ENCODE measurements at places on chromosomes 7 and 10.

DNA sequence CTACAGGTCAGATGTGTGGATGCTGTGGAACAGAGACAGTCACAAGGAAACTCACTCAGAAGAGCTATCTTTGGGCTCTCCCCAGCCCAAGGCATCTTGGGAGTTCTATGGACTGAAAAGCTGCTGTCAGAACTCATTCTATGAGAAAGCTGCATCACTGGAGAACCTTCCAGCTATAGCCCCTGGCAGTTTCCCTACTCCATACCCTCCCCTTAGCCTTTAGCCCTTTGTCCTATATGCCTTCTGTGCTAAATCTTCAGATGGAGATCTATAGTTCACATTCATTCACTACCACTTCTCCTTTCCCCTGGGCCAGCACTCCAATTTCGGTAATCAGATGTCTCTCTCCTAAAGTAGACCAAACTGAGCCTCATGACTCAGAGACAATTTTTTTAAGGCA is 6.9 kb downstream of the WNT8B start:
- no peak for DNase-seq

DNA sequence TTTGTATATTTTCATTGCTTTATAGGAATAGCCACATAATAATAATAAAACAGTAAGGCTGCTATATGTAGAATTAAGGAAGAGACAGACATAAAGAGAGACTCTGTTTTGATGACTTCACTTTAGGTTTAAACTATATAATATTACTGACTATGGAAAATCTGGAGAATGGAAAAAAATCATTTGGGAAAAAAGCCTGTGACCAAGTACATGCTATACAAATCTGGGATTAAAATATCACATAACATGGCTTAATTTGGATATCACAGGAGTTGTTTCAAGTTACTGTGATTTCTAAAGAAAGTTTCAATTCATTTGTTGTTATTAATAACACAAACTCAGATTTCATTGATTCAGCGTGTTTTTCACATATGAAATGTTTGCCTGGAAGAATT is 7.7 kb downstream of the PLCE1 start:
- DNase-seq: no peak

- no peak for DNase-seq
These were observed 145.1 kb upstream of the TMEM106B start for GRCh38 chr7:12066004-12066403.

- peak; percentile 30 for DNase-seq
These were observed 236.3 kb upstream of the ANKRD30A start for GRCh38 chr10:36888925-36889573.

DNA sequence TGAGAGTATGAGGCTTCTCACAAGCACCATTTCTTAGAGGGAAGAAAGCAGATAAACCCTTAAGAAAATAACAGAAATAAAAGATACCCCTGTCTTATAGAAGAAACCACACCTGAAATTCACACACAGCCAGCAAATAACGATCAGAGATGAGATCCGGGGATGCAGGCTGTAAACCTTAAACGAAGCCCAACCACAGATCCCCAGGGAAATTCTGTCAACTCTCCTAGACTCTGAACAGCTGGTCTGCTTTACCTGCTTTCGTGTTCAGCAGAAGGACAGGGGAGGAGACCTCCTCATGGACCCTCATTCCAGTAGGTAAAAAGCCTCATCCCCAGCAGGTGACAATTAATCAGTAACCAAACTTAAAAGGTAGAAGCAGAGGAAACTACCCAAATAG is 45.0 kb downstream of the VOPP1 start:
- peak; percentile 92 for DNase-seq

GRCh38 chr7:121041516-121042148 is 53.1 kb downstream of the CPED1 start:
- peak; percentile 70 for DNase-seq

DNA sequence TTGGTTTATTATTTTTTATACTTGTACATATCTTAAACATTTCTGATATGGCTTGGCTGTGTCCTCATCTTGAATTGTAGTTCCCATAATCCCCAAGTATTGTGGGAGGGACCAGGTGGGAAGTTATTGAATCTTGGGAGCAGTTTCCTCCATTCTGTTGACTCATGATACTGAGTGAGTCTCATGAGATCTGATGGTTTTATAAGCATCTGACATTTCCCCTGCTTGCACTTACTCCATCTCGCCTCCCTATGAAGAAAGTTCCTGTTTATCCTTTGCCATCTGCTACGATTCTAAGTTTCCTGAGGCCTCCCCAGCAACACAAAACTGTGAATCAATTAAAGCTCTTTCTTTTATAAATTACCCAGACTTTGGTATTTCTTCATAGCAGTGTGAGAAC is 207.7 kb downstream of the TPK1 start:
- DNase-seq: no peak

DNA sequence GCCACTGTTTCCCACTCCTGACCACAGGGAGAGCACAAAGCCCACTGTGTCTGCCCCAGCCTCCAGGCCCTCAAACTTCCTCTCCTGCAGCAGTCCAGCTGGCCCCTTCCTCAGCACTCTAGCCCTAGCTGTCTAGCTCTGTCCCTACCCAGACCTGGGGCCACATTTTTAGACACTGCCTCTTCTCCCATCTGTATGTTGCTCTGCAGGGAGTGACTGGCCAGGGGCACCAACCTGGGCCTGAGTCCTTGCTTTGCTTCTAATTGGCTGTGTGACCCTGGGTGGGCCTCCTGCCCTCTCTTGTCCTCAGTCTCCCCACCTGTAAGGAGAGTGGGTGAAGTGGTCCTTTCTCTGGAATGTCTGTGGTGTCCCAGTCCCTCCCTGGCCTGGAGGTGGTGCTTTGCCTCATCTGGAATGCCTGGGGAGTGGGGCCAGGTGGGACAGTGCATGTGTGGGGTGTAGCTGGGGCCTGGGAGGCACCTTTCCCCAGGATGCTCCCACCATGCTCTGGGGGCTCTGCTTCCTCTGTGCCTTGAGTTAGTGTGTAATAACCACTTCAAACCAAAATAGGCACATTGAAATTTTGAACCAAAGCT is 25.1 kb downstream of the AQP1 start:
- no peak for DNase-seq

DNA sequence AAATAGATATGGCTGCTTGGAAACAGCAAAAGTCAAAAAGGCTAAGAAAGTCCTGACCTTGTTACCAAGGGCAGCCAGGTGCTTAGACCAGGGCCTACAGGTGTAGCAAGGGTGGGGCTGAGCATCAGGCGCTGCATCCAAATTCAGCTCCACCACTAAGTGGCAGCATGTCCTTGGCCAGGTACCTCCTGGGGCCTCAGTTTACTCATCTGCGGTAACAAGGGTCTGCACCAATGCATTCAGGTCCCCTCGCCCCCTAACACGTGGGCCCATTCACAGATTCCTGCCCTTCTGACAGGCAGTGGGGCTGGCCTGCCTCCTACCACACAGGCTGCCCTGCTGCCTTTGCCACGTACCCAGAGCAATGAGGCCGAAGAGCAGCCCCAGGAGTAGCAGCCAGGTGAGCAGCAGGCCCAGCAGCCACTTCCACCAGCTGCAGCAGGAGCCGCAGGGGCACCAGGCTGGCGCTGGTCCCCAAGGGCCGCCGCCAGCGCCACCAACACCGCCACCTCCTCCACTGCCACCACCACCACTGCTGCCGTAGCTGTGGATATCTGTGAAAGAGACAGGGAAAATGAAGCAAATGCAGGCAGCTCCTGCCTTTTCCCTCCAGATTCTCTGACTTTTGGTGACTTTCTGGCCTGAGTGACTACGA is 28.9 kb downstream of the COL17A1 start:
- DNase-seq: no peak

GRCh38 chr7:143406002-143406357 is 2.7 kb downstream of the EPHA1 start:
- no peak for DNase-seq

- DNase-seq: no peak
These were observed 37.9 kb downstream of the PNLIPRP3 start for GRCh38 chr10:116465546-116465945.

GRCh38 chr7:70953331-70953741 is 178.6 kb upstream of the GALNT17 start:
- DNase-seq: no peak

DNA sequence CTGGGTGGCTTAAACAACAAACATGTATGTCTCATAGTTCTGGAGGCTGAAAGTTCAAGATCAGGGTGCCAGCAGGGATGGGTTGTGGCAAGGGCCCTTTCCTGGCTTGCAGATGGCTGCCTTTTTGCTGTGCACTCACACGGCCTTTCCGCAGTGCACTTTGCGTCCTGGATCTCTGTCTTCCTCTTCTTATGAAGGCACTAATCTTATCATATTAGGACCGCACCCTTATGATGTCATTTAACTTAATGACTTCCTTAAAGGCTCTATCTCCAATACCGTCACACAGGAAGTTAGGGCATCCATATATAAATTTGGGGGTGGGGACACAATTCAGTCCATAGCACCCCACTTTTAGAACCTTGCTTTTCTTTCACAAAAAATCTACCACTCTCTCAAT is 255.2 kb downstream of the SNX13 start:
- no peak for DNase-seq

DNA sequence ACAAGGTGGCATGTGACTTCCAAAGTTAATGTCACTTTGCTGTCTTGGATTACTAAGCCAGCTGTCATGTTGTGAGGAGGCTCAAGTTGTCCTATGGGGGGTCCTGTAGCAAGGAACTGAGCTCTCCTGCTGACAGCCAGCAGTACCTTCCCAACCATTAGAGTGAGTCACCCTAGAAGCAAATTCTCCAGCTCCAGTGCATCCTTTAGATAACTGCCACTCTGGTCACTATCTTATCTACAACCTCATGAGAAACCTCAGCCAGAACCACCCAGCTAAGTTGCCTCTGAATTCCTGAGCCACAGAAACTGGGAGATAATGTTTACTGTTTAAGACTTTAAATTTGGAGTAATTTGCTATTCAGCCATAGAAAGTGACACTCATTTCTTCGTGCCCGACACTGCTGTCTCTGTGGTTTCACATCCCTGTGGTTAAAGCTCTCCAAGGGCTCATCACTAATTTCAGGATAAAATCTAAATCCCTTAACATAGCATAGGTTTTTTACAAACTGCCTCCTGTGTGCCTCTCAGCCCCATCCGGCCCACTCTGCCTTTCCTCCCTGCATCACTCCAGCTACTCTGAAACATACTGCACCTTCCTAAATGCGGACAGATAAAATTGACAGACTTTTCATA is 83.5 kb downstream of the PRR15 start:
- peak; percentile 39 for DNase-seq

GRCh38 chr10:101710059-101710695 is 15.2 kb upstream of the FBXW4 start:
- DNase-seq: no peak

GRCh38 chr7:155489862-155490696 is 32.1 kb downstream of the EN2 start:
- DNase-seq: no peak

DNA sequence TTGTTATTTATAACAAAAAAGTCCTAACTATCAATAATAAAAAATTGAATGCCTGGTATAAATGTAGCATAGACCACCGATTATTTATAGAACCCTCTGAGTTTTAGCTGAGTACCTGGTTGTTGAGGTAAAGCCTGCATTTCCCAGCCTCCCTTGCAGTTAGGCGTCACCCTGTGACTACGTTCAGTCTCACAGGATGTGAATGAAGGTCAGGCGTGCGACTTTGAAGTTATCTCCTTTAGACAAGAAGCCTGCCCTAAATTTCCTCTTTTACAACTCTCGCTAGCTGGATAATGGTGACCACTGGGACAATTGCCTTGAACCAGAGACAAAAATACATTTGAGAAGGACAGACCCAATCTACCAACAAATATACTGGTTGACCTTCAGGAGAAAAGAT is 67.5 kb upstream of the TES start:
- DNase-seq: no peak

DNA sequence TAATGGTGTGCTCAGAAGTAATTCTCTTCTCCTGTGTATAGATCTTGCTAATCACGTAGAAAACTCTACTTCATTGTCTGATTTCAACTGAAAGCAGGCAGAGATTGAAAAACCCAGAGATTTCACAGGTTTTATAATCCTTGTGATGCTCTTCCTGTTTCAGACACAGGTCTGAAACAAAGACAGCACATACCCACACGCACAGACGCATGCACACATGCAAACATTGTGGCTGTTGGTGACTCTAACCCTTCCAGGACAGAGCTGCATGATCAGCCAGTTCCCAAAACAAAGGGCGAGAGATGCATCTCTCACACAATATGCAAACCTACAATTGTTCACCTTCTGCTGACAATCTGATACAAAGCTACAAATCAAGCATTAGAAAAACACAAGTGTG is 11.1 kb upstream of the TFEC start:
- no peak for DNase-seq

GRCh38 chr7:21617513-21617912 is 74.7 kb downstream of the DNAH11 start:
- DNase-seq: no peak

DNA sequence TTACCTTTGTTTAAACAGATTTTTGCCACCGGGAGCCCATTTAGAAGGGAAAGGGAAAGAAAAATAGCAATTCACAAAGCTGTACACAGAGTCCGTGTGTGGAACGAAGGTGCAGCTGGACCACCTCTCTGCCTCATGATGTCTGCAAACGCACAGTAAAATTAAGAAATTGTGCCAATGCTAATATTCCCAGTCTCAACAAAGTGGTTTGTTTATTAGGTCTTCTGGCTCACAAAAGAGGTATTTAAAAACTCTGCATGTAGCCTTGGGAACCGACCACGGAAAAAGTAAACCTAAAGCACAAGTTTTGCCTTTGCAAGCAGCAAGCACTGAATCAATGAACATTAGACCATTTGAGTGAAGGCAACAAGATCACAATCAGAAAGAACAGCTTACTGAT is 57.7 kb downstream of the CREB3L2 start:
- no peak for DNase-seq

DNA sequence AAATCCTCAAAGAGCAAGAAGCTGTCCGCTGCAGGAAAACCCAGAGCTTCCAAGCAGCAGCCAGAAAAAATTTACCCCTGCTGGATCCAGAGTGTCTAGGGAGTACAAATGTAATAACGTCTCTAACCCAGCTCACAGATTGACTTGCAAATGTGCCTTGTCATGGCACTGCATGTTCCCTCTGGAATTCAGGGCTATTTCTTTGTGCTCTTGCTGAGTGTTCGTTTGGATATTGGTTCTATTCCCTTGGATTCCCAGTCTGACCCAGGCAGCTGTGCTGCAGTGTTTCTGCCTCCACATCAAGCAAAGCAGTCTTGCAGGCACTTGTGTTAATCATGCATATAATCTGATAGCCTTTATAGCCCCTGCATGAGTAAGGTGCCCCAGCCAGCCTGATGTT is 209.9 kb upstream of the GHITM start:
- DNase-seq: peak; percentile 4

- no peak for DNase-seq
These were observed 7.9 kb downstream of the GPR146 start for GRCh38 chr7:1052031-1052818.
